Renal cortex interstitium (tissue), 15 donors: ENCODE measurements at places on chromosomes 7 and 10. TPM values are rescaled to one million over a fixed set of nuclear protein-coding genes. Genes with fewer than 3 reads are reported as not detected.

GRCh38 chr7:14579971-14580370 is 322.6 kb downstream of the DGKB start:
- DNase-seq: no peak

DNA sequence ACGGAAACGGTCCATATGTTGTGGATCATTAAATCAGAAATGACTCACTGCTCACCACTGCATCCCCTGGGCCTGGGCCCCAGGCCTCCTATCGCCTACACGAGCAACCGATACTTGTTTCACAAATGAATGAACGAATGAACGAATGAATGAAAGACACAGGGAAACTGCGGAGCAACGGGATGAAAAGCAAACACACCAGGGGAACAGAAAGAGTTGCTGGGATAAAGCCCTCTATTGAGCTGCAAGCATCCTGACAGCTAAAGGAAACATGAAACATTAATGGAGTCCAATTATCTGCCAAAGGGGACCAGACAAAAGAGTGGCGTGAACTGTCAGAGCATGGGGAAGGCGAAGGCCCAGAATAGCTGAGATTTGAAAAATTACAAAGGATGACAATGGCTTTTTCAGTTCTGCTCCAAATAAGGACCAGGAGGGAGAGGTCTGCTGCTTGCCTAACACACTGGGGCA is 92.1 kb downstream of the GRB10 start:
- no peak for DNase-seq

DNA sequence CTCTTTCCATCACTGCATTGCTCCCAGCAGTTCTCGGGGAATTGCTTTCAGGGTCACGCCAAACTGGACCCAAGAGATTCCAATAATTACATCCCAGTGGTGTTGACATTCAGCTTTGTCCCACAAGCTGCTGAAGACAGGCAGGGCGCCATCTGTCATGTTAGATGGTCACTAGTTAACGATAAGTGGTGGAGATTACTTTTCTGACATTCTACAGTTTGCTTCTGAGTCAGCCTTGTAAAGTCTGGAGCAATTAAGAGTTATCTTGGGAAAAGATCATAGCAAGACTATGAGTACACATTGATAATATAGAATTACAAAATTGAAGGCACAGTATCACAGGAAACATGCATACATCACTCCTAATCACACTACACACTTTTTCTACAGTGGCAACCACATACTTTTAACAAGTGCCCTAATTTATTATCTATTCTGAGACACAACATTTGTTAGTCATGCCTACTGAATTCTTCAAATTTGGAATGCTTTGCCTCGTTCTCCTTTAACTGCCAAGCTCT is 41.9 kb downstream of the SEMA3C start:
- no peak for DNase-seq

- no peak for DNase-seq
Measured at GRCh38 chr10:77266242-77266641, 371.4 kb downstream of the KCNMA1 start.

DNA sequence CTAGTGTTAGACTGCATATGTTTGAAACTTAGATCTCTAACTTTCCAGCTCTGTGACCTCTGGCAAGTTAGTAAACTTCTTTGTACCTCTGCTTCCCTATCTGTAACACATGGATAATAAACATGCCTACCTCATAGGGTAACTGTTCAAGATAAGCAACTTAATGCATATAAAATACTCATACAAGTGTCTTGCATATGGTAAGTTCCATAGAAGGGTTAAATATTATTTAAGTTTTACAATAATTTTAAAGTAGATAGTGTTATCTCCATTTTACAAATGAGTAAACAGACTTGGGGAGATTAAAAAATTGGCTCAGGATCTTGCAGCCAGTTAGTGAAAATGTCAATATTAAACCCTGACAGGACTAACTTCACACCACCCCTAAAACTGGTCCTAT is 30.1 kb upstream of the CD36 start:
- DNase-seq: no peak

- no peak for DNase-seq
Measured at GRCh38 chr7:101953248-101953819, 135.9 kb downstream of the CUX1 start.

DNA sequence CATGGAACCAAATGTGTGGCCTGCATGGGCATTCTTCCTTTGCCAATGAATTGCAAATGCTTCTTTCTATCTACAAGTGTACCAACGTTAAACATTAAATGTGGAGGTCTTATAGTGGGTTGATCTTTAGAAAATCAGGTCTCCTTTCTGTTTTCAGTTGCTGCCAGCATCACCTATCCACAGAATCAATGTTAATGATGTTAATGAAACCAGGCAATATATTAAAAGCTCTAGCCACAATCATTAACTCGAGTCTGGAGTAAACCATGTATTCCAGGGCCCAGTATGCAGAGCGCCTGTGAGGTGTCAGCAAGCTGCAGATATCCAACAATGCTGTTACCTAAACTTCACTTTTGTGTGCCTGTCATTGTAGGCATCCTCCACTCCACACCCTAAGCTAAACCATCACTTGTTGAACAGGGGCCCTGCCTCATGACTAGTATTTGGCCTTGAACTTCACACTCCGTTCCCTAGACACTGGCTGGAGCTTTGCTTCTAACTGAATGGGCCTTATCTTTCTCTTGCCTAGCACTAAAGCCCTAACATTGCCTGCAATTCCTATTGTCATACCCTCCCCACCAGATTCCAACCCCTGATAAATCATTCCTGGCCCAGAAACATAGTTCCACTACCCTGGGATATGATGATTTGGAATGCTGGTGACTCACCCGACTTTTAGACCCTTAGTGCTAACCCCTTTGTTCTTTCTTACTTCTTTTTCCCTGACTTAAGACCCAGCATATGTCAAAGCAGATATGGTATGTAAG is 24.3 kb upstream of the ITGB8 start:
- DNase-seq: no peak

DNA sequence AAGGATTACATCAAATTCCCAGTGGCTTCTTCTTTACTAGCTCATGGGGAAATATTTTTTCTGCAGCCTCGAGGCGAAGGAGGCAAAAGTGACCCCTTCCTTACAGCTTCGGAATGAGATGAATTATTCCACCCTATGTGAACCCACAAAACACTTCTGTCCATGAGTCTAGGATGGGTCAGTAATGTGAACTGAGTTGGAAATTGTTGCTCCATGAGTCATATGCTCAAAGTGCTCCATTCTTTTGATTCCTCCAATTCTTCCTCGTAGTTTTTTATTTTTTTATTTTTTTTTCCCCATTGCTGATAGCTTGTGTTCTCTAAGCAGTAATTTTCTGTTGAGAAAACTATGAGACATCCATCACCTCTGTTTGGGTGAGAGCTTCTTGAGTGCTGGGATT is 31.7 kb upstream of the FAM204A start:
- DNase-seq: no peak

GRCh38 chr7:1672851-1673486 is 2.9 kb downstream of the ELFN1 start:
- no peak for DNase-seq

The MBL2 gene
- polyA plus RNA-seq: not detected

The PNLIP gene
- polyA plus RNA-seq: not detected

The EXOSC1 gene
- polyA plus RNA-seq: 38.9 TPM

The RTKN2 gene
- polyA plus RNA-seq: 11.2 TPM

The MRC1 gene
- polyA plus RNA-seq: 8.6 TPM

The FBH1 gene
- polyA plus RNA-seq: 76.7 TPM
